Stimulated activated CD4-positive, alpha-beta T cell treated with anti-CD3 and anti-CD28 coated beads, Interleukin-4, amount 100 ng/mL, for 1 hour (primary cell): ENCODE measurements at places on chromosomes 13 and 19.

- no peak for DNase-seq
Observed at GRCh38 chr19:38544569-38545315, 73.0 kb downstream of the MAP4K1 start.

- no peak for DNase-seq
Observed at GRCh38 chr19:17245535-17245984, at the start of gene NR2F6. TSS of gene NR2F6 (minus strand) at chr19:17245919. CDS start at chr19:17245220, 699 bp downstream.

DNA sequence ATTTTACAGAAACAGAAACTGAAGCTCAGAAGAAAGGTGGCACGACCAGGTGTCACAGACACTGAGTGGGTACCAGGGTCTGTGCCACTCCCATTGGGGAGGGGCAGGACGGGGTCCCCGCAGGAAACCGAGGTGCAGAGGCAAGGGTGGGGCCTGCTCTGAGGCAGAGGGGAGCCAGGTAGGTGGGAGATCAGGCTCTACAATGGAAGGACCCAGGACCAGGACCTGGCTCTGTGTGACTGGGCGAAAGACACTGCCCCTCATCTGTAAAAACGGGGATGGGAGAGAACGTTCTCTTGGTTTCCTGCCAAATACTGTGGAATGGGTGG is 2.8 kb downstream of the PTGIR start:
- no peak for DNase-seq

DNA sequence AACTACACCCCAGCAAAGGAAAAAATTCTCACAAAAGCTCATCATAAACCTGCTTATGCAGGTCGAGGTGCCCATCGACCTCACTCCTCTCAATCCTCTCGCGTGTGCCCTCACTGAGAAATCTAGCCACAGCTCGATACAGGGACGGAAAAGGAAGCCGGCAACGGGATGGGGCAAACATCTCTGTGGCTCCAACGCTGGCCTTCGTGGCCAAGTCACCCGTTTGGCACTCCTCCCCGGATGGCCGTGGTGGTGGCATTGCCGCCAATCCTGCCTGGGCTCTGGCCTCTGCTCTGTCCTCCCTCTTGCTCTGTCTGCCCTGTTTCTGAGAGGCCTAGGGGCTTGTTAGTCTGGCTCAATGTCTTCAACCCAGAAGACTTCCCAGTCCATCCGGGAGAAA is 41.2 kb downstream of the ZNF146 start:
- no peak for DNase-seq

- DNase-seq, result no peak
Observed at GRCh38 chr13:50609011-50609410, 234.5 kb downstream of the DLEU7 start.

DNA sequence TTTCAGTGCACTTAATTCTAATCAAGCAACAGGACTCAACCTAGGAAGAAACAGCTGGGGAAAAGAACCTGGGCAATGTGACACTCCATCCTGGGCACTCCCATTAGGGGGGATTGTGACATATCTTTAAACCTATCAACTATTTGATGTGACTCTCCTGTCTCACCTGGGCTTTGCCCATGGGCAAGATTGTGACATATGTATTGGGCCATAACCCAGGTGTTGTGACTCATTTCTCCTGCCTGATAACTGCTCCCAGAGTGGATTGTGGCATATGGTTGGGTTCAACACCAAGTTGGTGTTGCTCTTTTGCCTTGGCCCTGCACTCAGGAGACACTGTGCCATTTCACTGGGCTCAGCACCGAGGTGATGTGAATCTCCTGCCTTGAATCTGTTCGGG is 82.6 kb downstream of the ZNF723 start:
- no peak for DNase-seq

DNA sequence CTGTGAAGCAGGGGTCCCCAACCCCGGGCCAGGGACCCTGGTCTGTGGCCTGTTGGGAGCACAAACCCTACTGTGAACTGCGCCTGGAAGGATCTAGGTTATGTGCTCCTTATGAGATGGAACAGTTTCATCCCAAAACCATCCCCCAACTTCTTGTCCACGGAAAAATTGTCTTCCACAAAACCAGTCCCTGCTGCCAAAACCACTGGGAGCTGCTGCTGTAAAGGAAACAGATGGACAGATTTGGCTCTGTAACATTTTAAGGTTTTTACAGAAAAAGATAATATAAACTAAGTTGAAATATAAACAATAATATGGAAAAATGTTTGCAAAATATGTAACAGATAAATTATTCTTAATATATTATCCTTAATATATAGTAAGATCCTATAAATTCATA is 73.7 kb downstream of the COG6 start:
- DNase-seq, result no peak

- no peak for DNase-seq
Observed at GRCh38 chr13:72508392-72508791, 219.0 kb downstream of the MZT1 start.

- DNase-seq, result peak; percentile 75
Observed at GRCh38 chr19:35030257-35031071, at the start of gene SCN1B. TSS of gene SCN1B (plus strand) at chr19:35030470. CDS start at chr19:35030821, 351 bp downstream.

DNA sequence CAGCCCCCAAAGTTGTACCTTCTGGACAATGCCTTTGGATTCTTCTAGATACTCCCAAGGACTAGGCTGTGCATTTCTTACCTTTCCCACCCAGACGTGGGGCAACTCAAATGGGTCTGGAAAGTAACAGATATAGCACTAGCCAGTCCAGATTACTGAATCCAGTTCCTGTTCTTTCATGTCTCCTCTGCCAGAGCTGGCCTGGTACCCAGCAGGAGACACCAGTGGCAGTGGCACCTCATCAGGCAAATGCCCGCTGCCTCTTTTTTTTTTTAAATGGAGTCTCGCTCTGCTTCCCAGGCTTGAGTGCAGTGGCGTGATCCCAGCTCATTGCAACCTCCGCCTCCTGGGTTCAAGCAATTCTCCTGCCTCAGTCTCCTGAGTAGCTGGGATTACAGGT is 43.2 kb downstream of the N4BP2L2 start:
- DNase-seq, result no peak

DNA sequence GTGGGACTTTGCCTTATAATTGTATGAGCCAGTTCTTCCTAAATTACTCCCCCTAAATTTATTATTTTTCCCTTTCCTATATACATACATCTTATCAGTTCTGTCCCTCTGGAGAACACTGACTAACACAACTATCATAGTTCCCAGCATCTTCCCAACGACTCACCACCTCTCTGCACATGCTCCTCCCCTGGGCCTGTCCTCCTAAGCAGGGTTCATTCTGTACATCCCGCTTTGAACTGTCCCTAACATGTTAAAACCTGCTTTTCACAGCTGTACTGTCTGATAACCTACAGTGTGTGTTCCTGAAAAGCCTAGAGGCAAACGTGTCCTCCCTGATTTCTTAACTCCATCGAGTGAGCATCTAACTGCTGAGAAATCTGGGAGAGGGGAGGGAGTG is 141.7 kb downstream of the EFNB2 start:
- DNase-seq, result no peak

DNA sequence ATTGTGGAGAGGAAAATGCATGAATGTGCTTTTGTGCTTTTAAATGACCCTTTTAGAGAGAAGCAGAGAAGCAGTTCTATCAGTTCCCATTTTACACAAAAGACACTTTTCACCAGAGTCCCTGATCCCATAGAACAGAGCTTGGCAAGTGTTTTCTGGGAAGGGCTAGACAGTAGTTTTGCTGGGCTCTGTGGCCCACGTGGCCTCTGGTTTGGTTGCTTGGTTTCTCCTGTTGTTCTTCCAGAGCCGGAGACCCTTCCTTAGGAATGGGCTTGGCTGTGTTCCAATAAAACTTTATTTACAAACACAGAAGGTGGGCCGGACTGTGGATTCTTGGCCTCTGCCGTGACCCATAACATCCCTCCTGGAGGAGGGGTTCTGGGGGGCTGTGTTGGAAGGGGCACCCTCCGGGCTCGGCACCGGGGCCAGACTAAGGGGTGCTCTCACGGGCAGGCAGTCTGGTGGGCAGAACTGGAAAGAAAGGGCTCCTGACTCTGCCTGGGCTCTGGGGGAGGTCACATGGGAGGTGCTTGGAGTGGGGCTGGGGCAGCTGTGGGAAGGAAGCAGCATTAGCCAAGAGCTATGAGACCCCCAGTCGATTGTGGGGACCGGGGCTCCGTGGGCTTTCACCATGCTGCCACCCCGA is 3.2 kb downstream of the SPPL2B start:
- DNase-seq, result no peak

- no peak for DNase-seq
Observed at GRCh38 chr13:84455143-84455905, 573.0 kb upstream of the SLITRK1 start.

GRCh38 chr19:41944336-41944735 is 14.8 kb downstream of the RABAC1 start:
- DNase-seq, result no peak

- no peak for DNase-seq
Observed at GRCh38 chr19:46845959-46846459, 4.6 kb downstream of the AP2S1 start.

DNA sequence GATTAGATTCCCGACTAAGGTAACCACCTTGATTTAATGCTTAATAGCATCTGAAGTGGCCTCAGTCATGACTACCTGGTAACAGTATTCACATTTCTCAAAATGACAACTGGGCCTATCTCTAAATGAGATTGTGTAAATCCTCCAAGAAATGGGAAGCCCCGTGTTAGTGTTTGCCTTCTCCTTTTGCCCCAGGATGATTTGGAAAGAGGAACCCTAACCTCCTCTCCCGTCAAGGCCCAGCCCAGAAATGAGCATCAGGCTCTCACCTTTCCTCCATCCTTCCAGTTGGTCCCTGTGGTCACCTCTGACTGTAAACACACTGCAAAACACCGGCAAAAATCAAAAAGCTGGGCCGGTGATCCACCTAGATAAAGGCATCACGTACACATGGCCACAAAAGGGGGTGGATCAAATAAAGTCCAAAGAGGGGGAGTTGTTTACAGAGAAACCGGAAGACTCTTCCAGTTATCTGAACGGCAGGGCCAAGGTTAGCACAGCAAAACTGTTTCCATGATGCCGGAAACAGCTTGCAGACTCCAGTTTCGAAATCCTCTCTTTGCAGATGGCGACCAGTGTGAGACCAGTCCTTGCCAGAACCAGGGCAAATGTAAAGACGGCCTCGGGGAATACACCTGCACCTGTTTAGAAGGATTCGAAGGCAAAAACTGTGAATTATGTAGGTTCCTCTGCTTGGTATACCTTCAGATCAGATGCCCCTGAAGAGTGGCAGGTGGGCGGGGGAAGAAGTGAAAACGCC is 16.4 kb downstream of the F10 start:
- no peak for DNase-seq

GRCh38 chr13:95030821-95031343 is 270.4 kb downstream of the ABCC4 start:
- no peak for DNase-seq

GRCh38 chr19:42091742-42092141 is 15.8 kb downstream of the ZNF574 start:
- no peak for DNase-seq

DNA sequence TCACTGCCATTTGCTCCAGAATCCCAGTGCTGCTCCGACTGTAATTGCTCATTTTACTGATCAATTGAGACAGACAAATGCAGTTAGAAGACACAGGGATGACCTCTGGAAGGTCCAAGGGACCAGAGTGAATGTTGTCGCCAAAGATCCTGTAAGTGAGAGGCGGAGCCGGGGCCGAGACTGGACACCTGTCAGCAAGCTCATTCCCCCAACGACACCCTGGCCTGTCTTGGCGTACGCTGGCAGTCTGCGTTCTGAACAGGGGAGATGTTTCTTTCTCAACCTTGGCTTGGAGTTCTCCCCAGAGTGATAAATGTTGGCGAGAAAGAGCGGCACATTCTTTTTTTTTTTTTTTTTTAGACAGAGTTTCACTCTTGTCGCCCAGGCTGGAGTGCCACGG is 24.2 kb downstream of the GADD45B start:
- DNase-seq, result no peak

GRCh38 chr19:49626226-49626625 is 13.7 kb downstream of the RRAS start:
- DNase-seq, result no peak

- no peak for DNase-seq
Observed at GRCh38 chr13:41199079-41199478, 4.7 kb upstream of the KBTBD7 start.

- no peak for DNase-seq
Observed at GRCh38 chr19:18253716-18254115, 20.5 kb downstream of the IQCN start.

- DNase-seq, result no peak
Observed at GRCh38 chr13:113794764-113795173, 35.7 kb downstream of the TMEM255B start.

- no peak for DNase-seq
Observed at GRCh38 chr13:49694446-49694845, 3.2 kb upstream of the EBPL start.
